ENCODE measurements at places on chromosomes 7 and 10.

DNA sequence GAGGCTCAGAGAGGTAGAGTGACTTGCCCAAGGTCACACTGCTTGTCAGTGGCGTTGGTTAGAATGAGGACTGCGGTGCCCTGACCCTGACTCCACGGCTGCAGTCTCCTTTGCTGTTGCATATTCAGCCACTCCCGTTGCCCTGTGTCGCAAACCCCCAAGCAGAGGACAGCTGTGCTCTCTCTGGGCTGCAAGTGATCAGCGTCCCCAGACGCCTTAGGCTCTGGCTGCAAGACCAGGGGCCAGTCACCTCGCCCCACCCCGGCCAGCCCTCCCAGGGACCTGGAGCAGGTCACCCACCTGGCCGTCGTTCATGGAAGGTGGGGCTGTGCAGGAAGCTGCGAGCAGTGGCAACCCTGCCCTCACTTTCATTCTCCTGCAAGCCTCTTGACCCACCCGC is 51.7 kb upstream of the NANOS1 start:
- no peak for DNase-seq

GRCh38 chr10:17022896-17023295 is 106.7 kb downstream of the CUBN start:
- no peak for DNase-seq

DNA sequence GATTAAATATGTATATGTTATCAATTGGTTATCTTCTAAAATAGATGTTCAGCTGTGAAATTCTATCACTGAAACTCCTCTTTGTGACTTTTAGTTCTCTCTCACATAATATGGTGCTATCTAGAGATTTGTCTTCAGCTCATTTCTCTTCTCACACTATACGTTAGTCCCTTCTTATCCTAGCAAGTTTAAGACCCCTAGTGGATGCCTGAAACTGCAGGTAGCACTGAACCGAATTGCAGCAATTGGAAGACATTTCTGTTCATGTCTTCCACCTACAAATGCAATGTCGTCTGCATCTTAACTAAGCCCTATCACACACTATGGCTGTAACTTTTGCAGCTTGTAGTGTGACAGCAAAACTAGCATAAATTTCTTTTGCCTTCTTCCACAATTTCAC is 442.7 kb upstream of the POM121L12 start:
- no peak for DNase-seq

DNA sequence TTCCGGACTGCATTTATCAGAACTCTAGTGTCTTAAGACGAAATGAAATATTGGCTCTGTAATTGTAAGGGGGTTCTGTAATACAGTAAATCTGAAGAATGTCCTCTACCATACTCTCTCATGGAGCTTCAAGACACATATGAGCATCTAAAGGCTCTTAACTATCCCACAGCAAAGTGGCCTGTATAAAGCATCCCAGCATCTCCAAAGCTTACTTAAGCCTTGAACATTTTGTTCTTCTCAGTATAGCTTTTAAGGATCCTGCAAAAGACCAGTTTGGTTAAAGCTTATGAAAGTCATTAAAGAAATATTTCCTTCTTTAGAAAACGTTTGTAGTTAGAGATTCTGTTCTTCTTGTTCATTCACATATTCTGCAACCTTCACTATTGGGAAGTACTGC is 75.1 kb downstream of the HGF start:
- no peak for DNase-seq

DNA sequence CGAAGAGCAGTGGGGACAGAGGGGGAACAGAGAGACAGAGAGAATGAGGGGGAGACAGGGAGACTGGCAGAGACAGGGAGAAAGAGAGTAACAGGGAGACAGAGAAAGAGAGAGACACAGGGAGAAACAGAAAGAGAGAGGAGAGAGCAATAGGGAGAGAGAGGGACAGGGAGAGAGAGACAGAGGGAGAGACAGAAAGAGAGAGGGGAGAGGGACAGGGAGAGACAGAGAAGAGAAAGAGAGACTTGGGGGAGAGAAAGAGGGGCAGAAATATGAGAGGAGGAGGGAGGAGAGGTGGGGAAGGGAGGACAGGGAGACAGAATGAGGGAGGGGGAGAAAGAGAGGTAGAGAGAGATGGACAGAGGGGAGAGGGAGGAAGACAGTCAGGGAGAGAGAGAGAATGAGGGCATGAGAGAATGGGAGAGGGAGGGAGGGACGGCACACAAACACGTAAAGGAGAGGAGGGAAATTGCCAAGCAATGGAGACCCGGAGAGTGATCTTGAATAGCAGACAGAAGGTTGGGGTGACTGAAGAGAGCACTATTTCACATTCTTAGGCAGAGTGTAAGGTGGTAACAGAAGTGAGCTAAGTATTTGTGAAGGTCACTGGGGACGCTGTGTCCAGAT is 33.3 kb upstream of the KCNMA1 start:
- no peak for DNase-seq

DNA sequence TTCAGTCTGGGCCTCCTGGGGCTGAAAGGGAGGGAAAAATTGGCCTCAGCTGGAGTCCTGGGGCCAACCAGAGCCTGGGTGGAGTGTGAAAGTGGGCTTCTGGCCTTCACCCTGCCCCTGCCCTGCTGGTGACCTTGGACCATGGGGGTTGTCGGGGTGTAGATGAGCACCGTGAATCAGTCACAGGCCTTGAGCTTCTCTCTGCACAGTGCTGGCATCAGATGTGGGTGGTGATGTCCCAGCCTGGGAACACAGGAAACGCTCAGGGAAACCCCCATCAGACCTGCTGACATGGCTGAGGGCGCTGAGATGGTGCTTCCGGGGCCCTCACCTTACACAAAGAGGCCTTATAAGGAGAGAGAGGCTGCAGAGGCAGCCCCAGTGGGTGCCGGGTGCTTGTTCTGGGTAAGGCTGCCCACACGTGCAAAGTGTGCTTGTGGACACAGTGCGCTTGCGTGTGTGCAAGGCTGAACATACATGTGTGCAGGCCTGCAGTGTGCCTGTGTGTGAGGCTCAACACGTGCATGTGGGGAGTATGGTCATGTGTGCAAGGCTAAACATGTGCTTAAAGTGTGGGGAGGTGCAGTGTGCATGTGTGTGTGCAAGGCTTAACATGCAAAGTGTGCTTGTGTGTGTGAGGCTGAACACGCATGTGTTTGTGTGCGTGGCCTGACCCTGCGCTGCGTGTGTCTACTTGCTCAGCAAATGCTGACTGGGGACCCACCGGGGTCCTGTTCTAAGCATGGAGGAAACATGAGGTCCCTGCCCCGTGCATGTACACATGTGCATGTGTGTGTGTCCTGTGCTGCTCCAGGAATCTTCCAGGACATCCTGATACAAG is 6.5 kb downstream of the ARPC1B start:
- DNase-seq, result peak; percentile 87

DNA sequence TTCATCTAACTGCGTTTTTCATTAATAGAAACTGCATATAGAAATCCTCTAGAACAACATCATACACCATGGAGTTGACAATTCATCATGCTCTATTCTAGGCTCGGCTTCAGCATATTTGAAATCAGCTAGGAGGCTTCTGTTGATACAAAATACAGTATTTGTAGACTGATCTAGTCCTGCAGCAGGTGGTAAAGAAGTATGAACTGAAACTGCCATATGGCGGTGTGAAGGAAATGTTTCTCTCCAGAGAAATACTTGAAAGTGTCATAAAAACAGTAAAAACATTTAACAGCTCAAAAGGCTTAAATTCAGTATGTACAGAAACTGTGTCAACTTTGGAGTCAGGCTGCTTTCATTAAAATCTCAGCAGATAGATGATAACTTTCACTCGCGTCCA is 32.0 kb upstream of the MYO3A start:
- DNase-seq, result no peak

GRCh38 chr7:29158795-29159423 is 12.6 kb upstream of the CPVL start:
- no peak for DNase-seq

All from activated T-cell treated with anti-CD3 and anti-CD28 coated beads, Interleukin-2, amount 50 U/mL, for 24 hours (primary cell).